ENCODE measurements at places on chromosomes 12 and 14. TPM values are rescaled to one million over a fixed set of nuclear protein-coding genes. Genes with fewer than 3 reads are reported as not detected.

DNA sequence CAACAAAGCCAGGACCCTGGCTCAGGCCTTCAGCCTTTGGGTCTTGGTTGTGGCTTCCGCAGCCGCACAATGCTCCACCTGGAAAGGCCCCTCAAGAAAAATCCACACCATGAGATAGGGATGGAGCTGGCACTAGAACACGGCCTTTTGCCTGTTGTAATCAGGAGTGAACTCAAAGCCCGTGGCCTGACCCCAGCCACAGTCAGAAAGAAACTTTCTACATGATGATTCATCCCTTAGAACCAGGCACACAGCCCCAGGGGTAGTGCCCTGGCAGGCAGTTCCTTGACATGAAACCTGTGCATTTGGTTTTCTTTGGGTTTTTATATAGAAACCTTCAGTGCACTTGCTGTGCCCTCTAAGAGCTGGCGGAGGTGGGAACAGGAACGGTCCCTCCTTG, 5.1 kb downstream of the CLMN start:
- peak; percentile 91 for ATAC-seq
- H3K27ac ChIP-seq, result no peak overlapping the region
- H3K27me3 ChIP-seq, result peaks cover 20% of the 10 kb centered on the region
- no peaks in the 10 kb centered on the region for H3K36me3 ChIP-seq

DNA sequence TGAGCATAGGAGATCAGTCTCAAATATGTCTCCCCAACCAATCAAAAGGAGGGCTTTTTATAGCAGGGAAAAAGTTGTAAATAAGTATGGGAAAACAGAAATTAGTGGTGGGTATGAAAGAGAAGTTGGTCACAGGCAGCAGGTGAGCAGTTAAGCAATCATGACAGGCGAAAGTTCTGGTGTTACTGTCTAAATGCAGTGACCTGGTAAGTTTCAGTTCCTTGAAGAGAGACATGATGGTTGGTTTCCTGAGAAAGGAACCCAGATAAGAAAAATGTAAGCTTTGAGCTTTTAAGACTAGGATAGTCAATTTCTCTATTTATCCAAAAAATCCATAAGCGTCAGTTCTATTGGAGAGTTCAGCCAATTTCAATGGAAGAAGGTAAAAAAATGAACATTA, 466.2 kb upstream of the FLRT2 start:
- no peaks in the 10 kb centered on the region for H3K36me3 ChIP-seq
- ATAC-seq, result no peak
- no peaks in the 10 kb centered on the region for H3K27me3 ChIP-seq
- H3K27ac ChIP-seq, result no peak overlapping the region
- no peak overlapping the region for H3K4me3 ChIP-seq

DNA sequence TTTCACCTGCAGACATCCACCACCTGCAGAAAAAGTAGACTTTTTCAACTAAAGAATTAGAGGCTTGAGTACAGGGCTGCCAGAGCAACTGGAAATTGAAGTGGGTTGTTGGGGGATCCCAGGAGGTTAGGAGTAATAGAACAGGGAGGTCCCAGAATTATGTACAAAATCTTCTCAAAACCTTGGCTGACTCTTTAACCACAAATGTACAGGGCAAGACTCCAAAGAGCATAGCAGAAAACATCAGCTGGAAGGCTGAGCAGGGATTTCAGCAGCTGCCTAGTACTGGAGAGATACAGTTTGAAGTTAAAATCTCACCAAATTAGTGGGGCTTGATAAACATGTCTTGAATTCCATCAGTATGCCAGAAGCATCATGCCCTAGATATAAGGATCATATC, 191.6 kb downstream of the CRADD start:
- H3K27ac ChIP-seq, result no peak overlapping the region
- H3K27me3 ChIP-seq, result no peaks in the 10 kb centered on the region
- no peak for ATAC-seq
- H3K4me1 ChIP-seq, result no peaks in the 10 kb centered on the region
- no peaks in the 10 kb centered on the region for H3K36me3 ChIP-seq

DNA sequence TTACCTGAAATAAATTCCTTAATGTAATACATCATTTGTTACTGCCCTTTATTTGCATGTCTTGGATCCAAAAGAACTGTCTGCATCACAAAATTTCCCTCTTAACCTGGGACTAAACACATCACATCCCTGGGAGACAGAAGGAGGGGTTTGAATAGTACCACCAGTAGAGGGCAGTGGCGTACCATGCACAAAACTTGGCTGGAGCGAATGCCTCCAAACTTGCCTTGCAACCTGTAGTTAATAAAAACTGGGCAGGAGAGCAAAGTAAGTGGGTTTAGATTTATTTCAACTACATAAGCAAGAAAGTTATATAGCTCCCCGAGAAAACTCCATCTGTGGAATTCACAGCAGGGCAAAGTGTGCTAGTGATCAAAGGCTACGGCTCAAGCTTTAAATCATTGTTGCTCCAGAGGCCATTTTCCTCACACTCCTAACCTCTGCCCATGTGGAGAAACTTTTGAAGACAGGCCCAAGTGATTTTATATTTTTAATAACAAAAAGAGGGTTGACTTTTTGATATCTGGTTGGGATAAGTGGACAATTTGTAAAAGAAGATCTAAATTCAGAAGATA, 1176.7 kb upstream of the SEL1L start:
- H3K36me3 ChIP-seq, result no peaks in the 10 kb centered on the region
- no peak for ATAC-seq
- no peaks in the 10 kb centered on the region for H3K27me3 ChIP-seq
- H3K27ac ChIP-seq, result no peak overlapping the region
- no peaks in the 10 kb centered on the region for H3K4me1 ChIP-seq

DNA sequence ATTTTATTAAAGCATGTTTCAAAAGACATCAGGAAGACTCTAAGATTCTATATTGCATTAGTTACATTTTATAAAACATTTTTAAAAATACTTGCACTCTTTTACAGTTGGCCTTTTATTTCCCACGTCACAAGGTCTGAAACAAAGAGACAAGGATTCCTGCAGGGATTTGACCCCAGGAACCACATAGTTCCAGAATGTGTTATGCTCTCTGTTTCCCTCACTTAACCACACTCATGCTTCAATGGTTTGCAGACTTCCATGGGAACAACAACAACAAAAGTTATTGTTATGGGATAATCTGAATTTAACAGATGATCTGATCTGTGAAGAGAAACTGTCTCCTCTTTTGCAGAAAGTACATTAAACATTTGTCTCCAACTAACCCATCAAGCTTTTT, 104.3 kb upstream of the PPFIA2 start:
- H3K27me3 ChIP-seq, result no peaks in the 10 kb centered on the region
- no peaks in the 10 kb centered on the region for H3K36me3 ChIP-seq
- H3K4me3 ChIP-seq, result no peak overlapping the region
- ATAC-seq, result no peak

The USP44 gene
- total RNA-seq, result 0.82 TPM

The OR9K2 gene
- not detected for total RNA-seq

All from activated T-helper 17 cell treated with anti-CD3 and anti-CD28 coated beads, Interleukin-2, amount 50 U/mL, for 72 hours (primary cell).